ENCODE measurements at places on chromosomes 5 and 9.

DNA sequence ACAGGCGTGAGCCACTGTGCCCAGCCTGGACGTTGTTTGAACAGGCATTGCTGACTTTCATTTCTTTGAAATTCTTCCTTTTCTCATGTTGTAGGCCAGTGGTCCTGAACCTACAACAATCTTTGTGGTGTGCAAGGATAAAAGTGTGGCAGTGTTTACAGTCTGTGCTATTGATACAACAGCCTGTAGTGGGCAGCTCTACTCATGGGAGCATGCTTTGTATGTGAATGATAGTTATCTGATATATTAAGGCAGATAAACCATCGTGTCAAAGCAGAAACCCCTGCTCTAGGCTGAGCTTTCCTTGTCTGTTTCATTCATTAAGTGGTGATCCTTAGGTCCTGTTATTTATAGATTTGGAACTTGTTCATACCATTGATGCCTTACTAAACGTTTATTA lies 42.6 kb downstream of the CSNK1G3 start:
- no peak for DNase-seq

- DNase-seq, result no peak
Measured at GRCh38 chr5:35815089-35815936, 41.4 kb upstream of the IL7R start.

DNA sequence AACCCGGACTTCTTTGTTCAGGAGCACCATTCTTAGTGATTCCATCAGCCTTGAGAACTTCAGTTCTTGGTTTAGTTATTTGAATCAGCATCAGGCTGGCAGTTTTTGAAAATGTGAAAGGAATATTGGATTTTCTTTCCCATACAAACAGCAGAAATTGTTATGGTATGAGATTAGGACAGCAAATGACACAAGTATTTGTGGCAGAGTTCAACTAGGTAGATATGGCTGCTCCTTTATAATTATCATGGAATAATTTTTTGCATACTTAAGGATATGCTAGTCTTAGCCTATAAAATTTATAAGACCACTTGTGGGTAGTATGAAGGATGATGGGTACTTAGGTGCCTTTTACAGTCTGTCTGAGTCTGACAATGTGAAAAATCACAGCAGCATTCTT lies 25.5 kb downstream of the ERAP2 start:
- no peak for DNase-seq

- DNase-seq, result no peak
Measured at GRCh38 chr9:37386988-37387387, 35.5 kb upstream of the GRHPR start.

- no peak for DNase-seq
Measured at GRCh38 chr5:96522635-96523355, 89.7 kb upstream of the PCSK1 start.

DNA sequence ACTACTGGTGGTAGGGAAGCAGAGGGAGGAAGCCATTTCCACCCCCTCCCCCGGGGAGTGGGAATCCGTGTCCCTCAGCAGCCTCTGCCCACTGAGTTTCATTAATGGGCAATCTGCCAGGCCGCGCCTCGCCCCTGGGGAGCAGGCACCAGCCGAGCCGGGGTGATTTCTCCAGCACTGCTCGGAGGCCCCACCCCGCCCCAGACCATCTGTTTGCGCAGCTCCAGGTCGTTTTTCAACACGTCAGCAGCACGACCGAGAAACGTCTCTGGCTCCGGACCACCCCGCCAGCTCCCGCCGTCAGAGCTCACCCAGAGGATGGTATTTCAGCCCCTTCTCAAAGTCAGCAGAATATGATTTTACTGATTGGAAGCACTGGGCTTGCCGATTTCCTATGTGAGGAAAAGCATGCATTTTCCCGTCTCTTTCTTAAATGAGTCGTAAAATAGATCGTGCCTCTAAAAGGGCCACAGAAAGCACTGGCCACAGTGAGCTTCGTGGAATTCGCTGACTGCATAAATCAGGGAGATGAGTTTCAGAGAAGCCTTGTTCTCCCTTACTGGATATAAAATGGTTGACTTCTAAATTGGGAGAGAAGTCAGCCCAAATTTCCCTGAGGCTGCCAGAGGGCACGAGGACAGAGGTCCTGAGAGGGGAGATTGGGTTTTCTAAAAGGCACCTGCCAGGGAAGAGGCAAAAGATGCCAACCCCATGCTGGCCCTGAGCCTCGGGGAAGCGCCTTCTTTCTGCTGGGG lies 47.0 kb downstream of the OLFM1 start:
- DNase-seq, result no peak

DNA sequence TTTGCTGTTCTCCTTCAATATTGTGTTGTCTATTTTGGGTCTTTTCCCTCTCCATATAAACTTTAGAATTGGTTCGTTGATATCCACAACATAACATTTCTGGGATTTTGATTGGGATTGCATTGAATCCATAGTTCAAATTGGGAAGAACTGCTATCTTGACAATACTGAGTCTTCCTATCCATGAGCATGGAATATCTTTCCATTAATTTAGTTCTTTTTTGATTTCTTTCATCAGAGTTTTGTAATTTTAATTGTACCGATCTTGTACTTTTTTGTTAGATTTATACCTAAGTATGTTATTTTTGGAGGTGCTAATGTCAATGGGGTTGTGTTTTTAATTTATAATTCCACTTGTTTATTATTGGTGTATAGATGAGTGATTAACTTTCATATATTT lies 135.1 kb downstream of the NR3C1 start:
- no peak for DNase-seq

- DNase-seq, result no peak
Measured at GRCh38 chr9:17739736-17740135, 160.9 kb downstream of the SH3GL2 start.

- no peak for DNase-seq
Measured at GRCh38 chr5:131381021-131381420, 117.2 kb downstream of the CDC42SE2 start.

DNA sequence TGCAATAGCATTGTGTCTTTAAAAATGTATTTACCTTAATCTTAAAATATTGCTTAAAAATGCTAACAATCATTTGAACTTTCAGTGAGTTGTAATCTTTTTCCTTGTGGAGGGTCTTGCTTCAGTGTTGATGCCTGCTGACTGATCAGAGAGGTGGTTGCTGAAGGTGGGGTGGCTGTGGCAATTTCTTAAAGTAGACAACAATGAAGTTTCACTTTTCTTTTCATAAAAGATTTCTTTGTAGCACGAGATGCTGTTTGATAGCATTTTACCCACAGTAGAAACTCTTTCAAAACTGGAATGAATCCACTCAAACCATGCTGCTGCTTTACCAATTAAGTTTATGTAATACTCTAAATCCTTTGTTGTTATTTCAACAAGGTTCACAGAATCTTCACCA lies 50.8 kb downstream of the NR3C1 start:
- peak; percentile 6 for DNase-seq

- no peak for DNase-seq
Measured at GRCh38 chr5:178535299-178536175, 54.7 kb downstream of the COL23A1 start.

- no peak for DNase-seq
Measured at GRCh38 chr5:67214707-67215447, 18.3 kb upstream of the CD180 start.
